ENCODE measurements at places on chromosomes 2 and 18.

DNA sequence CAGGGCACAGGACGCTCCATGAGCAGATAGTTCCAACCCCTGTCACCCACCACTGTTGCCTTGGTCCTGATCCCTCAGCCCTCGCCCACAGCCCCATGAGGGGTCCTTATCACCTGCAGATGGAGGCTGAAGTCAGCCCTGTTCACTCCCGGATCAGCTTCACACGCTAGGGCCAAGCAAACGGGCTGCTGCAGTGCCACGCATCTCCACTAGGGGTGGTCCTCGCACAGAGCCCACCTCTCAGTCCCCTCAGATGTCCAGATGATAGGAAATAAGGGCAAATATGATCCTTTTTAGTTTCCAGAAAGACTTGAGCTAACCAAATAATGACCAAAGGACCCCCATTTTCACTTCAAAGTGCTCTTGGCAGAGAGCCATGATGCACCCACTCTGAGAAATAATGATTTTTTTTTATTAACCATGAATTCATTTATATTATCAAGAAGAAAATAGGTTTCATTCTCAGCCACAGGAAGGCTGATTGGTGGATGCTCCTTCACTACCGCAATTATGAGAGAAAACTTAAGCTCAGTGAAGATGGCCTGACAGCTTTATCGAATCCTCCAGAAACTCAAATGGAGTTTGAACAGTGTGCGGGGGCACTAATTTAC, 71.9 kb upstream of the KLHL29 start:
- DNase-seq = peak; percentile 68

DNA sequence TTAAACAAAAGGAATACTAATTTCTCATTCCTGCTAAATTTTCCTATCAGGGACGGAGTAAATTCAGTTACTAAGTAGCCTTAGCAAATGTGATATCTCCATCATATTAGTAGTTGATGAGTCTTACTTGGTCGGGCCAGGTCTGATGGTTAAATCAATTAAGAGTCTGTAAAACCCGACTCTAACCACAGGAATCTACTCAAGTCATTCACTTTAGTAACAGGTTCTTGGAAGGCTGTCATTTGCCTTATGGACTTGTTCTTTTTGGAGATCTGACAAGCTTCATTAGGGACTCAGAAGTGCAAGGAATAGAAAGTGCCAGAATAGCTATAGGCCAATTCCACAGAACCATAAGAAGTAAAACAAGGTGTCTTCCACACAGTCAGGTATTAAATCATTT, 119.0 kb downstream of the GCA start:
- DNase-seq = no peak

DNA sequence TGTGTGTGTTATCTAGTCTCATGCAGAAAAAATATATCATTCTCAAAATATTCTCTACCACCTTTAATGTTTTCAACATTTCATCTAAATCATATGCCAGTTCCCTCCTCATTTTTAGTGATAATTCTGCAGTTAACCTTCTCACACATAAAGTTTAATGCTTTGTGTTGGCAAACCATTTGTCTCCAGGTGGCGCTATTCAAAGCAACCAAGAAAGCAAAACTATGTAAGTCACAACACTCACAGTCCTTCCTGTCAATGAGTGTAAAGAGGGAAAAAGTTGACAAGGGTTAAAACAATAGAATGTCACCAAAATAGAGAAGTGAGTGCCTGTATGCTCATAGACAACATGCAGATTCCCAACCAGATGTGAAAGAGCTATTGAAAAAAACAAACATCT, 961.6 kb upstream of the LRRTM1 start:
- no peak for DNase-seq

DNA sequence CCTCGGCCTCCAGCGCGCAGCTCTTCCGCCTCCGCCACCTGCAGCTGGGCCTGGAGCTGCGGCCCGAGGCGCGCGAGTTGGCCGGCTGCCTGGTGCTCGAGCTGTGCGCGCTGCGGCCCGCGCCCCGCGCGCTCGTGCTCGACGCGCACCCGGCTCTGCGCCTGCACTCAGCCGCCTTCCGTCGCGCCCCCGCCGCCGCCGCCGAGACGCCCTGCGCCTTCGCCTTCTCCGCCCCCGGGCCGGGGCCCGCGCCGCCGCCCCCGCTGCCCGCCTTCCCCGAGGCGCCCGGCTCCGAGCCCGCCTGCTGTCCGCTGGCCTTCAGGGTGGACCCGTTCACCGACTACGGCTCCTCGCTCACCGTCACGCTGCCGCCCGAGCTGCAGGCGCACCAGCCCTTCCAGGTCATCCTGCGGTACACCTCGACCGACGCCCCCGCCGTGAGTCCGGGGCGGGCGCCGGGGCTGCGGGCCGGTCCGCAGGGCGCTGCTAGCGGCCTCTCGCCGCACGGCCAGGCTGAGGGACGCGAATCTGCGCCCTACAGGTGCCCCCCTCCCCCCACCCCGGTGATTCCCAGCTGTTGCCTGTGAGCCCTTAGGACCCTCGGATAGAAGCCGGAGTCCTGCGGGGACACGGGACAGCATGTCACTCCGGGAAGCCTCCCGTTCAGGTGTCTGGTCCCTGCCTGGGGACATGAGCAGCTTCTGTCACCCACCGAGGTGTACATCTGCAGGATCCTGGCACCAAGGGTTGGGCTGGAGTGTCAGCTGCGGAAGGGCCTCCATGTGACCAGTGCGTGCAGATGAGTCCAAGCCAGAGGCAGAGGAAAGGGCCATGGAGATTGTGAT, 616 bp downstream of the RNPEPL1 start:
- DNase-seq = peak; percentile 72

GRCh38 chr2:74290466-74291217, 52.6 kb downstream of the SLC4A5 start:
- DNase-seq = peak; percentile 58

GRCh38 chr2:196365923-196366322, 194.5 kb upstream of the STK17B start:
- DNase-seq = no peak

DNA sequence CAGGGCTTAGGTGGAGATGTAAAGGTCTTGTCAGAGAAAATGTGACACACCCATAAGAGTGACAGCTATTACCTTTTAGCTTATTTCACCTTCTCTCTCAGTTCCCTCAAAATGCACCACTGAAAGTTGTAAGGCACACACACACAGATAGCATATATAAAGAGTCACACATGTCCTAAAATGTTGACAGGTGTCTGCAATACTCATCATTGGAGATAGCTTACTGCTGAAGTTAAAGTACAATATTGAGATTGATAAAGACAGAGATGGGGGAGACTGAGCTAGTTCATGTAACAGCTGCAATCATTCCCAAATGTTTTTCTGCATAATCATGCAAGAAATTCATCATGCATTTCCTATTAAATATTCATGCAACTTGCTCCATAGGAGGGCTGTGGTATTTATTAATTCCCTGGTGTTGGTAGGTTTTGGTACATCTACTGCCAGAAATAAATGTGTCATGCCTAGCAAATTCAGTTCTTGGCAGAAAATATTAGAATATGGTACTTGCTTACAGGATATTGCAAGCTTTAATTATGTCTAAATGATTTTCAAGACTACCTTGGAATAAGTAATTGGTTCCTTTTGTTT, 118.8 kb upstream of the RBMS1 start:
- no peak for DNase-seq

GRCh38 chr2:26723991-26724750, 31.6 kb downstream of the KCNK3 start:
- DNase-seq = no peak

- no peak for DNase-seq
Observed at GRCh38 chr2:1976728-1977416, 232.6 kb upstream of the PXDN start.

- no peak for DNase-seq
Observed at GRCh38 chr2:28224648-28225472, 167.8 kb upstream of the FOSL2 start.

DNA sequence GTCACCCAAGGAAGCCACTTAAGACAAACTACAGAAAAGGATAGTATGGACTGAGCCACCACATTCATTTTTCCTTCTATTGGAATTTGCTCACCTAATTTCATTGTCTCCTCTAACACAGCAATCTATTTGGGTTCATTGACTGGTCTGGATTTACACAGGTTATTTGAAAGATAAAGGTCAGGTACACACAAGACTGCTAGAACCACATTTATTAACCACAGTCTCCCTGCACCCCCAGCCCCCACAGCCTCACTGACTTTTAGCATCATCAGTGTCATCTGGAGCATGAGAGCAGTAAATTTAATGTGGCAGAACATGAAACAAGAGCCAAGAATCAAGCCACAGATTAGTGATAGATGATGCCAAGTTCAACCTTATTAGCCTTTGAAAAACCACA, 226.9 kb upstream of the GYPC start:
- DNase-seq = no peak

DNA sequence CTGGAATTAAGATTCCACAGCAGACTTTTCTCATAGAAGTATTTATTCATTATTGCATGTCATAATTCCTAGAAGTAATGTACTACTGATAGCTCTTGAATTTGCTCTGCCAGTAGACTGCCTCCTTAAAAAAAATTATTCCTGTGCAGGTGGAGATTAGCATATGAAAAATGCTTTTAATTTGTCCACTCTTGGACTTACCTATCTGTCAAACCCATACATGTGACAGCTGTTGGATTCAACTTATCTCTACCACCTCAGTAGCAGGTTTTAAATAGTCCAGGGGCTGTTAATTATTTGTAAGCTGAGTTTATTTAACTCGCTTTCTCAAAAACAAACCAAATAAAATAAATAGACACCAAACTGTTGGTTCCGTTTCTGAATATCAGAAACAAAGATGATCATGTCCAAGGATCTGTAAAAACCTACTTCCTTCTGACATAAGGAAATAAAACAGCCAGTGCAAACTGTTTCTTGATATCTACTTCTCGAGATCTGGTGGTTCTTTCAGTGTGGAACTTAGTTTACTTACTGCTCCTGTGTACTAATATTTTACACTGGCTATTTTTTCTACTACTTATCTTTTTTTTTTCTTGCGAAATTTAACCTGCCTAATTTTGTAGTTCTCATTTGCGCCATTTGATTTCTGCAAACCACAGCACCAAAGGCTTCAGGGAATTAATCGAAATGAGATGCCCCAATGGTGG, 44.2 kb downstream of the ZEB2 start:
- DNase-seq = no peak

GRCh38 chr2:144166743-144167142, 353.2 kb downstream of the ZEB2 start:
- DNase-seq = no peak

- no peak for DNase-seq
Observed at GRCh38 chr2:44719562-44719961, 221.9 kb upstream of the SIX3 start.

DNA sequence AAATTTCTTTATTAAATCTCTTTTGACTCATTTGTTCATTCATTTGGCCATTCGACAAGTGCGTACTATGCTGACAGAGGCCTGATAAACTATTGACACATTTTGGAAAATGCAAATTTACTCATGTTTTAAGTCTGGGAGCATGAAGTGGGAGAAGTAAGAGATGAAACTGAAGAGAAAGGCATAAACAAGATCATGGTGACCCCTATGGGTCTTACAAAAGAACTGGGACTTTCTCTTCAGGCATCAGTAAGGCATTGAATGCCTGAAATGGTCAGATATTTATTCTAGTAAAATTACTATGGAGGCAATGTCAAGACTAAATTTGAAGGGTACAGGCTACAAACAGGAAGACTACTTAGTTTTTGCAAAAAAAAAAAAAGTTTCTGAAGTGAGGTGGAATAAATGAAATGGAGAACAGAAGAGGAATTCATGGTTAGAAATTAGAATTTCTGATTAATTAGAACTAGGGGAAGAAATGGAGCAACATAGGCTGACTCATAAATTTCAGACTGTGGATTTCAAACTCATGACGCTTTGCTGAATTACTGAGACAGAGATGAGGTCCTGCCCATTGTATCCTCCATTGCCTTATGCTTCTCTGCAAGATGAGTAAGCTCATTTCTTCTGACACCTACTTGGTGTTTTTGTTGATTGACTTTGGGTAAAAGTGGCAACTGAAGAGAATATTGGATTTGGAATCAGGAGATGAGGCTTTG, 32.7 kb downstream of the VSNL1 start:
- peak; percentile 34 for DNase-seq

- DNase-seq = no peak
Observed at GRCh38 chr2:162210385-162210784, 32.9 kb downstream of the FAP start.

- no peak for DNase-seq
Observed at GRCh38 chr2:109382951-109383350, 230.8 kb downstream of the SEPTIN10 start.

DNA sequence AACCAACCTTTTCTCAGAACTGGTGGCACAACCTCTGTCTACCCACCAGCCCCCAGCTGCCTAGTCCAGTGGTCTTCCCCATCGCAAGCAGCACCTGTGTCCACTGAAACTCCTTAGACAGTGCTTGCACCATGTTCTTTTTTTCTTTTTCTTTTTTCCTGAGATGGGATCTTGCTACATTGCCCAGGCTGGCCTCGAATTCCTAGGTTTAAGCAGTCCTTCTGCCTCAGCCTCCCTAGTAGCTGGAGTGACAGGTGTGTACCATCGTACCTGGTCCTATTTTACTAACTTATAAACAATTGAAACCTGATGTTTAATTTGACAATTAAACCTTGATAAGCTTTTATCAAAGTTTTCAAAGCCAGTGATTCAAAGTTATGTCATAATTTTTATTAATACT, 30.8 kb downstream of the SANBR start:
- no peak for DNase-seq

GRCh38 chr2:108594982-108595464, 60.8 kb downstream of the LIMS1 start:
- no peak for DNase-seq

GRCh38 chr2:232982926-232983668, 30.0 kb downstream of the NGEF start:
- no peak for DNase-seq

GRCh38 chr2:232875256-232876121, 5.4 kb downstream of the SNORC start:
- DNase-seq = no peak

Measured in GM13976 (cell line).